ENCODE measurements at places on chromosomes 4 and X.

DNA sequence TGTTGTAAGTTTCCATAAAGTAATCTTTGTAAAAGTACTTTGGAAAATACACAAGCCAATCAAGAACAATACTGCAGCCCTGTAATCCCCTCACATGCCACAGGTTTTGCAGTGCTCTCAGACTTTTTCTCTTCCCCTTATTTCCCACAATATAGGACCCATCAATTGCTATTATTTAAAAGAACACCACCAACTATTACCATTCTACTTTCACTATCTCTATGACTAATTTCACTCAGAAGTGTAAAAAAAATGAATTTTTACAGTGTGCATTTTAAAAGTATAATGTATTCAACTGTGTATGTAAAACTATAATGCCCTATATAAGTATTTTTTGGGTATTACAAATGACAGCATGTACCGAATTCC, 1.7 kb downstream of the ATP8A1 start:
- no peak for DNase-seq

GRCh38 chrX:132395026-132395425, 93.8 kb downstream of the MBNL3 start:
- DNase-seq, result no peak

GRCh38 chrX:40120838-40121580, 23.3 kb upstream of the BCOR start:
- DNase-seq, result no peak

- no peak for DNase-seq
Observed at GRCh38 chrX:115266300-115266699, 23.2 kb upstream of the LUZP4 start.

DNA sequence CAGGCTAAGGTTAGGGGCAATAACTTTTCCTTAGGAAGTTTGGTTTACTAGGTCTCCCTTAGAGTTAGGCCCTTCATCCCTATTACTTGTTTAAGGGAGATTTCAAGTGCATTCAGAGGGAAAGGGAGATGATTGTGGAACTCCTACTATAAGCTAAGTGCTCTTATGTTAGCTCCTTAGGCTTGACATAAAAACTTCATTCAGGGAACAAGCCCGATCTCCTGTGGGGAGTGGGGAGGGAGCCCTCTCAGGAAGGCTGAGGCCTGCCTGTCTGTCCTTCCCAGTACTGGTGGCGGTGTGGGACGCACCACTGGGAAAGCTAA, 8.0 kb downstream of the KLF3 start:
- no peak for DNase-seq

- DNase-seq, result peak; percentile 66
Observed at GRCh38 chr4:88737307-88737941, 39.8 kb upstream of the NAP1L5 start.

GRCh38 chr4:1209821-1210220, 37.4 kb upstream of the SPON2 start:
- no peak for DNase-seq

DNA sequence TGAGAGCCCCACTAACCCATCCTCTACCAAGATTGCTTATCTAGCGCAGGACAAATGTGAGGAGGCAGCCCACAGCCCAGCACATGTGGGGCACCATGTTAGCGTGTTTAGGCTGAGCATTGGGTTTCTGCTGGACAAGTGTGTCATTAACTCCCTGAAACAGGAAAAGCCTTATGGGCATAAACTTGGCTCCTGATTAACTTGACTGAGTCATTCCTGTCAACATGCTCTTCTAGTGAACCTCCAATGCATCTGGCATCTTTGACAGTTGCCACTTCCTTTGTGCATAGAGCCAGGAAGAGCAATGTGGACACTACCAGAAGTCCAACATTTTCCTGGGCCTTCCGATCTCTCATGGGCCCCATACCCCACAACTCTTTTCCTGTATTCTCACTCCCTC, 2.5 kb downstream of the SPIN2A start:
- DNase-seq, result no peak

DNA sequence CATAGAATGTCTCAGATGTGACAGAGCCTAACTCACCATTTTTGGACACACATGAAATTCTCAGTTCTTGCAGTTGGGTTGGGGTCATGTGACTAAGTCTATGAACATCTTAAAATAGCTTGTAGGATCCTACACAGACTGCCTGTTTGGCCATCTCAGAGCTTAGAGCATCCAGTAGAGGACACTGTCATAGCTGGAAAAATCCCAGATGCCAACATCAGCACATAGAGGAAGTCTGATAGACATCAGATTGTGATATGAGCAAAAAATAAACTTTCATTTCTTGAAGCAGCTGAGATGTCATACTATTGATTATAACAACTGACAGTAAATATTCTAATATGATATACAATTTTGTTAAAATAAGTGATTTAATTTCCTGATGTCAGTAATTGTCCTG, 207.1 kb downstream of the TRAM1L1 start:
- DNase-seq, result no peak

GRCh38 chr4:20431543-20431951, 179.8 kb downstream of the SLIT2 start:
- no peak for DNase-seq

- no peak for DNase-seq
Observed at GRCh38 chr4:20248155-20248558, 3.5 kb upstream of the SLIT2 start.

GRCh38 chr4:168879188-168879587, 130.9 kb downstream of the CBR4 start:
- no peak for DNase-seq

DNA sequence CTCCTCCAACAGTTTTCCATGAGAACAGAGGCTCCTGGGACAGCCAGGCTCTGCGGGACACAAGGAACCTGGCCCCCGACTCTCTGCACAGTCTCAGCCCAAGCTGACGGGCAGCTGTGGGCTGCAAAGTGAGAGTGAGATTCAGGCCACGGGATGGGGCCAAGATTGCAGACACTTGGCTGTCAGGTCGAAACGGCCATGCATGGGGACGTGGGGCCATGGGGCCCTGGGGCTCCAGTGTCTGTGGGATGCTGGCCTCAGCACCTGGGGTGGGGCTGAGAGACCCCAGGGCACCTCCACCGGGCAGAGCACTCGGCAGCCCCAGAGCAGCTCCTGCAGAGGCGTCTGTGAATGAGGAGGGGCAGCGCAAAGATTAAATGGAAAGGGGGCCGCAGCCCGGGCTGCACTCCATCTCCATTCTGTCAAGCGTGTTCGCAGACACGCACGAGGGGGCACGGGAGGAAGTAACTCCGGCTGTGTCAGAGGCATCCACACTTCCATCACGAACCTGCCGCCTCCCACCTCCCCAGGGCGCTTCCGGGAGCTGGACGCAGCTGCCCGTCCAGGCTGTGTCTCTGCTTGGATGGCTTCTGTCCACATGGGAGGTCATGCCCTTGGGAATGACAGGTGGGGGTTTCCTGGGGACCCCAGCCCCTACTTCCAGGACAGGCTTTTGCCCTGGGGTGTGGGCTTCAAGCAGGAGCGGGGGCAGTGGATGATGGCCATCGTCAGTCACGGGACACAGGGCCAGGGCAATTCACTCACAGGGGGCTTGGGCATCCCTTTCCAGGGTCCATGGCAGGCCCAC, 82.8 kb upstream of the NKX1-1 start:
- no peak for DNase-seq

GRCh38 chrX:70332600-70332999, 42.7 kb downstream of the KIF4A start:
- no peak for DNase-seq

DNA sequence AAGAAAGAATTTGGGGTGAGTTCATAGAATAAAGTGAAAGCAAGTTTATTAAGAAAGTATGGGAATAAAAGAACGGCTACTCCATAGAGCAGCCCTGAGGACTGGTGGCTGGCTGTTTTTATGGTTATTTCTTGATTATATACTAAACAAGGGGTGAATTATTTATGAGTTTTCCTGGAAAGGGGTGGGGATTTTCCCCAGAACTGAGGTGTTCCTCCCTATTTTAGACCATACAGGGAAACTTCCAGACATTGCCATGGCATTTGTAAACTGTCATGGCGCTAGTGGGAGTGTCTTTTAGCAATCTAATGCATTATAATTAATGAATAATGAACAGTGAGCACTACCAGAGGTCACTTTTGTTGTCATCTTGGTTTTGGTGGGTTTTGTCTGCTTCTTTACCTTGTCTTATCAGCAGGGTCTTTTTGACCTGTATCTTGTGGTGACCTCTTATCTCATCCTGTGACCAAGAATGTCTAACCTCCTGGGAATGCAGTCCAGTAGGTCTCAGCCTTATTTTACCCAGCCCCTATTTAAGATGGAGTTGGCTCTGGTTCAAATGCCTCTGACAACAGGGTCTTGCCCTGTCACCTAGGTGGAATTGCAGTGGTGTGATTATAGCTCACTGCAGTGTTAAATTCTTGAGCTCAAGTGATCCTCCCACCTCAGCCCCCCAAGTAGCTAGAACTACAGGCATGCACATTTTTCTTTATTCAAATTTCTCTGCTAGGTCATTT, 27.1 kb downstream of the RAPGEF2 start:
- DNase-seq, result no peak

DNA sequence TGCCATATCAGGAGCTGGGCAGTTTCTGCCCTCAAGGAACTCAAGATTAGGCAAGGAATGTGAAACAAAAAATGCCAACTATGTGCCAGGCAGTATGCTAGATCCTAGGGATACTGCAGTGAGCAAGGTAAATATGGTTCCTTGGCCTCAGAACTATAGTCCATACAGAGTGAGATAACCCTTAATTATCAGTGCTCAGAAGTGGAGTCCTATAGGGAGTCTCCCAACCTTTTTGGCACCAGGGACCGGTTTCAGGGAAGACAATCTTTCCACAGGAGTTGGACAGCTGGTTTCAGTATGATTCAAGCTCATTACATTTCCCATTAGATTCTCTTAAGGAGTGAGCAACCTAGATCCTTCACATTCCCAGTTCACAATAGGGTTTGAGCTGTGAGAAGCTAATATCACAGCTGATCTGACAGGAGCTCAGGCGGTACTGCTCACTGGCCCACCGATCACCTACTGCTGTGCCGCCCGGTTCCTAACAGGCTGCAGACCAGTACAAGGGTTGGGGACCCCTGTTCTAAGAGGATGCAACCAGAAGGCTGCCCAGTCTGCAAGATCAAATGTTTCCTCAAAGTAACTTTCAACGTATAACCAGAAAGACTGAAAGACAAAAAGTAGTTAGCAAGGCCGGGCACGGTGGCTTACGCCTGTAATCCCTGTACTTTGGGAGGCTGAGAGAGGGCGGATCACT, 1.7 kb upstream of the SRP72 start:
- no peak for DNase-seq

DNA sequence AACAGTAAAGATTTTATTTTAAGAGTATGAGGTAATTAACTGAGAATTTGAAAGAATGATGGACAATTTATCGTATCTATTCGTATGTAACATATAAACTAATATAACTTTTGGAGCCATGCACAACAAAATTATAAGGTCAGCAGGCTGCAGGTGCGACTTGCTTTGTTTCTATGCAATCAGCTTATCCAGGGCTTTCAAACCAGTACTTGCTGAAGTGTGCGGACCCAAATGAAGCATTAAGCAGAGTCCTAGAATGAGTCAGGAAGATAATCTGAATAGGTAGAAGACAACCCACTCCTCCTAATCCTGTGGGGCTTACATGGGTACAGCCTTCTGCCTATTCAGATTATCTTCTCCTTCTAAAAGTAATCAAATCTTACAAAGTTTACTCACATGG, 2.1 kb downstream of the NSD2 start:
- DNase-seq, result no peak

- no peak for DNase-seq
Observed at GRCh38 chr4:128812442-128813235, 3.1 kb downstream of the JADE1 start.

DNA sequence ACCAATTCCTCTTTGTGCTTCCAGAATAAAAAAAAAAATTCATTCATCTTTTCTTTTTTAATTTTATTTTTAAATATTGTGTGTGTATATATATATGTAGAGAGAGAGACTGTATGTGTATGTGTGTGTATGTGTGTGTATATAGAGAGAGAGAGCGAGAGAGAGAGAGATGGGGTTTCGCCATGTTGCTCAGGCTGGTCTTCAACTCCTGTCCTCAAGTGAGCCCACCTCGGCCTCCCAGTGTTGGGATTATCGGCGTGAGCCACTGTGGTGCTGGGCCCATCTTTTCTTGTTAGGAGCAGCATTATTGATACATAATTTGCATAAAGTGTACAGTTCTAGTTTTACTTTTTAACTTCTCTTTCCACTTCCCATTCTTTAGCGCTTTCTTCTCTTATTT, 33.6 kb downstream of the KDM6A start:
- no peak for DNase-seq

GRCh38 chrX:86981326-86981879, 536.2 kb upstream of the KLHL4 start:
- no peak for DNase-seq

- DNase-seq, result no peak
Observed at GRCh38 chr4:138788267-138788790, 227.3 kb upstream of the NOCT start.

GRCh38 chrX:41314204-41314603, 19.8 kb upstream of the DDX3X start:
- DNase-seq, result no peak

GRCh38 chr4:148649652-148650331, 207.6 kb upstream of the NR3C2 start:
- DNase-seq, result no peak

DNA sequence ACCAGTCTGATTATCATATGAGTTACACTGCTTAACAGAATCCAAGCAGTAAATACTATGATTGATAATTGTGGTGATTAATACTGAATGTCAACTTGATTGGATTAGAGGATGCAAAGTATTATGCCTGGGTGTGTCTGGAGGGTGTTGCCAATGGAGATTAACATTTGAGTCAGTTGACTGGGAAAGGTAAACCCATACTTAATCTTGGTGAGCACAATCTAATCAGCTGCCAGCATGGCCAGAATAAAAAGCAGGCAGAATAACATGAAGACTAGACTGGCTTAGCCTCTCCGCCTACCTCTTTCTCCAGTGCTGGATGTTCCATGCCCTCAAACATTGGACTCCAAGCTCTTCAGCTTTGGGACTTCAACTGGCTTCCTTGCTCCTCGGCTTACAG, 961.3 kb downstream of the ADGRL3 start:
- DNase-seq, result no peak

- no peak for DNase-seq
Observed at GRCh38 chr4:8940792-8941491, 69.3 kb upstream of the HMX1 start.

- DNase-seq, result no peak
Observed at GRCh38 chr4:83846193-83846830, 310.4 kb downstream of the GPAT3 start.

- no peak for DNase-seq
Observed at GRCh38 chr4:56657818-56658217, 23.3 kb downstream of the HOPX start.

DNA sequence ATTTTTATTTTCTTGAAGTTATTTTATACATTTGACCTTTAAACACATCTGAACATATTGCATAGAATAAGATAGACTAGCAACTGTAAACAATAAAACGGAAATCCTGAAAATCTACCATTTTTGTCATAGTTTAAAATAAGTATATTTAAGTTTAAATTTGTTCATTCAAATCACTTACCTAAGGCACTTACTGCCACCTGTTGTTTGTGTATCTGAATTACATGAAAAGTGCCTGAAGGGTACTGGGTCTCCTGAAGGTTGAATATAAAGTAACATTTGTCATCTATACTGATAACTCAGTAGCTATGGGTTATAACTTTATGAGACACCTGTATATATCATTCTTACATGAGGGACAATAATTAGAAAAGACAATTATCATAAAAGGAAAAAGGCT, 38.6 kb downstream of the TRPC5 start:
- no peak for DNase-seq

All from right renal pelvis (tissue), 4 donors.